ENCODE measurements at places on chromosomes 2 and 18.

DNA sequence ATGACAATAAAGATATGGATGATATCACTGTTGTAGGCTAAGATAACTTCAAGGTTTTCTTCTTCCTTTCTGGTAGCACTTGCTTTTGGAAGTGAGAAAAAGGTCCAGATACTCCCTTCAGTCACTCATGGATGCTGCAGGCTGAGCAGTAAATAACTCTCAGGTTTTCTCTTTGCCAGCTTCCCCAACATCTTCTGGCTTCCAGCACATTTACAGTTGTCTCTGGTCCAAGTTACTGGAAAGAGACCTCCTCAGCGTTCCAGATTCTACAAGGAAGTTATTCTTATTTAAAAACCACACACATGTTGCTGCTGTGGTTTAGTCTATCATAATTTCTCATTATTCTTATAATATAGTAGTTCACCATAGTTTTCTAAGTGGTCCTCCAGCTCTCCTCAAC, 383.4 kb downstream of the PLCL1 start:
- DNase-seq = no peak

DNA sequence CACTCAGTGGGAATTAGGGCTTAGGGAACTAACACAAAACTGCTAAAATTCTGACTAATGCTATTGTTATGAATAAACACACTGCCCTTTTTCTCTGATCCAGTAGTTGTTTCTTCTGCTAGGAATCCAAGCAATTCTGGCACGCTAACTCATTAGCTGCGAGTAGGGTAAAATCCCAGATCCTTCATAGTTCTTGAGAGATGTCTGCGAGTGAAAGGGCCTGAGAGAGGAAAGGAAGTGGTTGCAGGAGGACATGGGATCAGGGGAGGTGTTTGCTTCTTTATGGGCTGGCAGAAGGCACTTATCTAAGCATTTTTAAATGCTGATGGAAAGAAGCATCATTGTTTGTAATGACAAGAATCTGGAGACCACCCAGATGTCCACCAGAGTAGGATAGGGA, 9.4 kb downstream of the MAP3K19 start:
- no peak for DNase-seq

DNA sequence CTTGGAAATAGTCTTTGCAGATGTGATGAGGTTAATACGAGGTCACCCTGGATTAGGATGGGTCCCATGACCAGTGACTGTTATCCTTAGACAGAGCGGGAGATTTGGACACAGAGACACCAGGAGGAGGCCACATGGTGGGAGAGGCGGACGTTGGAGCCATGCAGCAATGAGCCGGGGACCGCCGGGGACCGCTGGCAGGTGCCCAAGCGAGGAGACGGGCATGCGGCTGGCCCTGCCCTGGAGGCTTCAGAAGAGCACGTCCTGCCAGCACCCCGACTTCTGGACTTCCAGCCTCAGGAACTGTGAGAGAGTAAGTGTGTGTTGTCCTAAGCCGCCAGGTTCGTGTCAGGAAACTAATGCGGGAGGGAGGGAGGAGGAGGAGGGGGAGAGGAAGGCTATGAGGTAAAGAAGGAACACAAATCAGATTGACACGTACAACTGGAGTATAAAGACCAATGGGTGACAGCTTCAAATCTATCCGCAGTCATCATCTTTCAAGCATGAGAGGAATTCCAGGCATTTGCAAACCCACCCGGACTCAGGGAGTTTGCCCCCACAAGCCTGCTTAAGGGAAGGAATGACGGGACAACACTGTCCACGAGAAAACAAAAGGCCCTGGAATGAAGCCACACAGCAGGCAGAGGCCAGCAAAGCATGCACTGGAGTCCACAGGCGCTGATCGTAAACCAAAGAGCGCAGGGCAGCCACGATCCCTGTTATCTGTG, 11.6 kb upstream of the BOK start:
- DNase-seq = no peak

DNA sequence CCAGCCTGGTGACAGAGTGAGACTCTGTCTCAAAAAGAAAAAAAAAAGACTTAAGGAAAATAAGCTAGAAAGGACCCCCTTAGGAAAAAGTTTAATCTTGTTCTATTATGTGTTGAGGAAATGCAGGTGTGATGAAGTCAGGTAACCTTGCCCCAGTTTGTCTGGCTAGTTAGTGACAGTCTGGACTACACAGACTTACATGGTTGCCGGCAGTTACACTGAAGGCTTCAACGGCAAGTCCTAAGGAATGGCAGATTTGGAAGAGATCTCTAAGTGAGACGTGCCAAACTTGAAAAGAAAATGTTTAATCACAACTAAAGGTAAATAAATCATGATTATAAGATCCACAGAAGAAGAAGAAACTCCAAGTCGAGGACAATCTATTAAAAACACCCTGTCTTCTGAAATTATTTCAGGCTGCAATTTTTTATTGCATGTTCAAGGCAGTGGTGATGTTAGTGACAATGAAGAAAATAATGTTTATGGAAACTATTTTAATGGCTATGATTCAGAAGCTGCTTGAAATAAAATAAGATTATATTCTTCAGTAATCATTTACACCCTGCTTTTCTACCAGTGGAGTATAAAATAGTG, 84.2 kb downstream of the TTC27 start:
- DNase-seq = no peak

DNA sequence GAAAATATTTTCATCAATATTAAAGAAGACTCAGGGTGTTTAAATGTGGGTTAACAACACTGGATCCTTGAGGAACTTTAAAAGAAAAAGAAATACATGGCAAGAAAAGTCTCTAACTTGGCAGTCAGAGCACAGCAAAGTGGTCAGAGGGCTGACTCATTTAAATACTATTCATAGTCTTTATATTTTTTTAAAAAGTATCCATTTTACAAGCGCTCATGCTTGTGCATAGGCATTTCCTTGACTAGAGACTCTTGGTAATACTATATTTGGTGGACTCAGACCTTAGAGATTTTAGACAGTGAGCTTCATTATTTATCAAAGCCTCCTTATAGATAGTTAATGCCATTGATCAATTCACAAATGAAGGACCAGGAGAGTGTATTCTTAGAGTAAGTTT, 110.2 kb downstream of the ABCA12 start:
- DNase-seq = no peak

GRCh38 chr2:7755879-7756278, 838.7 kb downstream of the RNF144A start:
- DNase-seq = no peak

DNA sequence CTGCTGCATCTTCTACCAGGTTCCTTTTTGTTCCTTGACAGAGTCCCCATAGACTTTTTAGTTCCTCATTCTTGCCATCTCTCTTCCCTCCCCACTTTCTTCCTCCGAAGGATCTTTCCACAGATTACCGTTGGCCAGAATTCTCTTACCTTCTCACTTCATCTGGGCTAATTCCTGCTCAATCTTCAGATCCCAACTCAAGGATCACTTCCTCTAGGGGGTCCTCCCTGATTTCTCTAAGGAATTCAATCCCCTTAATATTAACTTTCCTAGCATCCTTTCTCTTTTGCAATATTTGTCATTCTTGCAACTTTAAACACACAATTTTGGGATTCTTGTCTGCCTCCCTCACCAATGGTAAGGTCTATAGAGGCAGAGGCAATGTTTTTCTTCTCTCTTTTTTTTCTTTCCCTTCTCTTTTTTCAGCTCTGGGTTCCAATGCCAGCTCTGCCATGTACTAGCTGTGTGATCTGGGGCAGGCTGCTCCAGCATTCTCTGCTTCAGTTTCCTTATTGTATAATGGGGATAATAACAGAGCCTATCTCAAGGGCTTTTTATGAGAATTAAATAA, 5.4 kb upstream of the KCNE4 start:
- DNase-seq = no peak

DNA sequence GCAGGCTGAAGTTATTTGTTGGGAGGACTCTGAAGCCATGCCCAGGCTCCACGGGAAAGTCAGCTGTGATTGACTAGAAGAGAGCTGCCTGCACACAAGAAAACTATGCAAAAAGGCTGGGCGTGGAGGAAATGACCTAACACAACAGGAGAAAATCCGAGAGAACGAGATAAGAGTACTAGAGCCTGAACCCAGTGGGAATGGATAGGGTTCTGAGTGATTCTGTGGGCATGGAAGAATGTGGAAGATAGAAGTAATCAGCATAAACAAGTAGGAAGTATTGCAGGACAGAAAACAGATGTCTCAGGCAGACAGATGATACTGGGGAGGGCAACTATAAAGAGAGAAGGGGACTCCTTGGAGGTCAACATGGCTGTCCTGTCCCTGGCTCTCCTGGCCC, 12.1 kb upstream of the COPS8 start:
- no peak for DNase-seq

DNA sequence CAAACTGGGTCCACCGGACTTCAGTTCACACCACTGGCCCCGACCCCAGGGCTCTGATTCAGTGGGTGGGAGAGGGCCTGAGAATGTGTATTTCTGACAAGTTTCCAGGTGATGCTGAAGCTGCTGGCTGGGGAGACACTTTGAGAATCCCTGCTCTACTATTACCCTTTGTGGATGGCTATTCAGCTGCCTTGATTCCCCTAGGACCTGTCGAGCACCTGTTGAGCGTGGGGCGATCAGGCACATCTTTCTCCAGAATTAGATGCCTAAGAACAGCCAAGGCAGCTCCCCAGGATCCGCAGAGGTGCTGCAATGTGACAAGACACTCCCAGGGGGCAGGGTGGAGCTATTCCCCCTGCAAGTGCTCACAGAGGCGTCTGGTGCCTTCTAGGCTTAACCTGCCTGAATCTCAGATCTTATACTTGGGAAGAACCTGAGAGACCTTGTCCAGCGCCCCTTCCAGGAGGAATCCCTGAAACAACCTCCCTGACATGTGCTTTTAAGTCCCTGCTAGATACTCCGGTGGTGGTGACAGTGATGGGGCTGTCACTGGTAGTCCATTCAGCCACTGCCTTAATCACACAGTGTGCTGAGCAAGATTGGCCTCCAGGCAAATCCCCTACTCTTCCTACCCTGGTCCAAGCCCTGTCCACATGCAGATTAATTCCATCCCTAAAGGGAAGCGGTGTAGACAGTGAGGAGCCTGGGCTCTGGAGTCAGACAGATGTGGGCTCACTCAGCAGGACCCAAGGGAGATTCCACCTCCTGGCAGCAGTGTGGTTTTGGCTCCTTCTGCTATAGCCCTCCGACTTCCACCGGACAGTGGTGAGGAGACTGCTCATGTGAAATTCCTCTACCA, 43.4 kb upstream of the OTOF start:
- DNase-seq = no peak

GRCh38 chr2:27170581-27171337, 22.0 kb downstream of the TCF23 start:
- DNase-seq = no peak

- DNase-seq = no peak
Observed at GRCh38 chr2:182625814-182626213, 90.2 kb upstream of the DNAJC10 start.

DNA sequence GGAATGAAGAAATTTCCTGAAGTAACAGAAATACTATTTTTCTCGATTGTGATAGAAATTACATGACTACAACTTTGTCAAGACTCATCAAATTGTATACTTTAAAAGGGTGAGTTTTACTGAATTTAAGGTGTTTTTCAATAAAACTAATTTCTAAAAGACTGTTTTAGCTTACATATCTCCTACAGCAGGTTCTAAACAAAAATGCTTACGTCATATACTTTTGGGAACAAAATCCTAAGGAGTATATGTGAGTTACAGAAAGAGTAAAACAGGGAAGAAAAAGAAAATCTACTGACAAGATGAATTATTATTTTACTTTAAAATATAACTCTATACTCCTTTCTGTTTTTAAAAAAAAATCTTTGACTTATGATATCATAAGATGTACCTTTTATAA, 660.3 kb upstream of the PKDCC start:
- DNase-seq = no peak

- DNase-seq = no peak
Observed at GRCh38 chr2:189860161-189860560, 75.9 kb downstream of the PMS1 start.

DNA sequence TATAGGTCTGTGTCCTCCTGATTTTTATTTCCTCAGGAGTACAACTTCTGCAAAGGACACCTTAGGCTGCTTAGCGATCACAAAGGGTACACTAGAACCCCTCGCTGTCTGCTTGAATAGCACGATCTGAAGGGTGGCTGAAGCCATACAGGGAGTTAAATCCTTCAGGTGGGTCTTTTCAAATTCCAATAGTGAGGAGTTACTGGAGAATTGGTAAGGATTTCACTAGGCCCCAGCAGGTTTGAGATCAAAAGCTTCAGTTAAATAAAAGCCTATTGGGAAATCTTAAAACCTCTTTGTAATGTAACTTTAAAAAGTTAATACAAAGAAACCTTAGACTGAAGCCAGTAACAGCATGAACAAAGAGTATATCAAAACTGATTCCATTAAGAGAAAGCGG, 613.1 kb downstream of the ZEB2 start:
- no peak for DNase-seq

- DNase-seq = no peak
Observed at GRCh38 chr2:151669585-151670081, 64.6 kb downstream of the NEB start.

GRCh38 chr2:224126003-224126402, 86.9 kb upstream of the SERPINE2 start:
- DNase-seq = no peak

DNA sequence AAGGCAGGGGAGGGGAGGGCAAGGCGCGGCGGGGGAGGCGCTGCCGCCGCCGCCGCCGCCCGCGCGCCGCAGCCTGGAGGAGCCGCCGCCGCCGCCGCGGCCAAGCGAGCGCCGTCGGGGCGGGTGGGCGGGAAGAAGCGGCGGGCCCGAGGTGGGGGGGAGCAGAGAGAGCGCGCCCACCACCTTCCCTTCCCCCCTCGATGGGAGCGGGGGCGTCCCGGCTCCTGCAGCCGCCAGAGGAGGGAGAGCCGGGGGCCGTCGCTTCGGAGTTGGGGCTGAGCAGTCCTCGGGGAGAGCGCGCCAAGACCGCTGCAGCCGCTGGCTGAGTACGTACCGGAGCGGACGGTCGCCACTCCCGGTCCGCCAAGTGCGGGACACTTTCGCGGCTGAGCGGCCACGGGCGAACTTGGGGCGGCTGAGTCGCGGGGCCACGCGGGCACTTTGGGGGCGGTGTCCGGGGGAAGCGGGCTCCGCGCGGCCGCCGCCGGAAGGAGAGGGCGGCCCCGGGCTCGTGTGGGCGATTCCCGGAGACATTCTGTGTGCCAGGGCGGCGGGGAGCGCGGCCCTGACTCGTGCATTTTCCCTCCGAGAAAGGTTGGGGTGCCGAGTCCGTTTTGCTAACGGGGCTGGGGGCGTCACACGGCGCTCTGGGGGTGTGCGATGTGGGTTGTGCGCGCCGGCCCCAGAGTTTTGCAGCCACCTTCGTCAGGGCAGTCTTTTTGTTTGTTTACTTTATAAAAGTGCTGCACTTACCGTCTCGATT, at the start of gene NAB1:
Gene NAB1 (plus strand): TSS at position 49 of the 763 bp plus-strand sequence. CDS start 10,094 bp downstream, outside the sequence.
- peak; percentile 70 for DNase-seq

GRCh38 chr2:122670897-122671296, 915.4 kb downstream of the TSN start:
- no peak for DNase-seq

- peak; percentile 58 for DNase-seq
Observed at GRCh38 chr2:225996462-225996828, 596.9 kb downstream of the NYAP2 start.

DNA sequence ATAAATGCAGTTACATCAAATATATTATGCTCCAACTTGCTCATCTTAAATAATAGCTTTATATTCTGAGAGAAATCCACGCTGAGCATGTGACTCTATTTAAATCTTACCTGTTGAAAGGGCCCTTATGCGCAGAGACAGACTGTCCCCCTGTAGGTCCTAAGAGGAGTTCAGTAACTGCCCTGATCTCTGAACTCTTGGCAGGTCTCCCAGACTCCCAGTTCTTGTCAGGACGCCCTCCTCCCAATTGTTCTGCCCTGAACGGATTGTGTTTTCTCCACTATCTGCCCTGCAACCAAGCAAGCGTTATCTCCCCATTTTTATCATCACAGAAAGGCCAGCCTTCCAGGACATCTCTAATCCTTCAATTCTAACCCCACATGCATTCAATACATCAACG, 954.6 kb downstream of the TSN start:
- DNase-seq = no peak
